ENCODE measurements at places on chromosomes 7 and 10. TPM values are rescaled to one million over a fixed set of nuclear protein-coding genes. Genes with fewer than 3 reads are reported as not detected.
A peak's percentile ranks its signal among the peaks of the same experiment; 100 is the strongest.

GRCh38 chr7:30652132-30652531, 30.1 kb downstream of the CRHR2 start:
- H3K36me3 ChIP-seq = no peaks in the 10 kb centered on the region
- no peak overlapping the region for H3K27ac ChIP-seq
- H3K4me1 ChIP-seq = no peaks in the 10 kb centered on the region
- H3K4me3 ChIP-seq = no peak overlapping the region

DNA sequence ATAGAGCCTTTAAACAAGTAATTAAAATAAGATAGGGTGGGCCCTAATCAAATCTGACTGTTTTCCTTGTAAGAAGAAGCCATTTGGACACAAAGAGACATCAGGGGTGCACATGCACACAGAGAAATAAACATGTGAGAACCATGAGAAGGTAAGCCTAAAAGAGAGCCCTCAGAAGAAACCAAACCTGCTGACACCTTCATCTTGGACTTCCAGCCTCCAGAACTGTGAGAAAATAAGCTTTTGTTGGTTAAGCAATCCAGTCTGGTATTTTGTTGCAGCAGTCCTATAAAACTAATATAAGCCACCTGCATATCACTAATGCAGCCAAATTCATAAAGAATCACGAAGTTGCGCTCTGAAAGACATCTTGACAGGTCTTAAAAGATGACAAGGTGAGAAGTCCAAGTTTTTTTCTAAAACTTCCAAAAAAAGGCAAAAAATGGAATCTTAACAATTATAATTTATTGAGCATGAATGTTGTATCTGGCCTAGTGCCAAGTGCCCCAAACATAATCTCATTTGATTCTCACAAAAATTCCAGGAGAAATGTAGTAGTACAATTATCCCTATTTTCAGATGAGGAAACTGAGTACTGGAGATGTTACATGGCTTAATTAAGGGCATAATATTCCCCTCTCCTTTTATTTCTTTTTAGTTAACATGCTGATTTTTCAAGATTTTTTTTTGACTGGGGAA, 34.3 kb upstream of the FAM133B start:
- peak overlapping the region; percentile 79 for H3K27ac ChIP-seq
- no peak overlapping the region for H3K4me3 ChIP-seq
- H3K27me3 ChIP-seq = no peaks in the 10 kb centered on the region
- DNase-seq = no peak
- H3K4me1 ChIP-seq = peaks cover 71% of the 10 kb centered on the region

DNA sequence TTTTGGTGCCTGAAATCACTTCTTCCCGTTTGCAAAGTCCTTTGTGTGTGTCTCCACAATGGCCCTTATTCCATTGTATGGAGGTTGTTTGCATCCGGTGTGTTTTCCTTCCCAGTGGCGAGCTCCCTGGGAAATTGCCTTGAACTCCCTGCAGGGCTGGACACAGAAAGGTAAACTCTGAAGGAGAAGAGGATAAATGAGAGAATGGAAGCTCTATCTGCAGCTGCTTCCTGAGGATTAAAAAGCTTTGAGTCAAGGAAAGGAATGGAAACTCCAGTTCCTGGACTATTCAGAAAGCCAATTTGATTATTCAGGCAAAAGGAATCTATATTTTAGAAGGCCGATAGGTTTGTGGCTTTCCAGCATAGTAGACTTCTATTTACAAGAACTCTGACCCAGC, 4.4 kb upstream of the GRK5 start:
- H3K27ac ChIP-seq = no peak overlapping the region
- peaks cover 19% of the 10 kb centered on the region for H3K4me1 ChIP-seq
- no peak for DNase-seq
- H3K27me3 ChIP-seq = peaks cover 4% of the 10 kb centered on the region

- peaks cover 63% of the 10 kb centered on the region for H3K4me1 ChIP-seq
- H3K4me3 ChIP-seq = peak overlapping the region; percentile 91
- no peaks in the 10 kb centered on the region for H3K27me3 ChIP-seq
- H3K36me3 ChIP-seq = peaks cover 6% of the 10 kb centered on the region
Measured at GRCh38 chr7:106111655-106112117, 426 bp downstream of the SYPL1 start.

- no peak overlapping the region for H3K4me3 ChIP-seq
- peaks cover 2% of the 10 kb centered on the region for H3K4me1 ChIP-seq
- no peak for DNase-seq
- peaks cover 9% of the 10 kb centered on the region for H3K27me3 ChIP-seq
Measured at GRCh38 chr7:156034397-156034796, 222.1 kb upstream of the SHH start.

GRCh38 chr7:158284121-158284520, 303.5 kb downstream of the PTPRN2 start:
- H3K4me3 ChIP-seq = no peak overlapping the region
- no peak for DNase-seq
- no peak overlapping the region for H3K27ac ChIP-seq

DNA sequence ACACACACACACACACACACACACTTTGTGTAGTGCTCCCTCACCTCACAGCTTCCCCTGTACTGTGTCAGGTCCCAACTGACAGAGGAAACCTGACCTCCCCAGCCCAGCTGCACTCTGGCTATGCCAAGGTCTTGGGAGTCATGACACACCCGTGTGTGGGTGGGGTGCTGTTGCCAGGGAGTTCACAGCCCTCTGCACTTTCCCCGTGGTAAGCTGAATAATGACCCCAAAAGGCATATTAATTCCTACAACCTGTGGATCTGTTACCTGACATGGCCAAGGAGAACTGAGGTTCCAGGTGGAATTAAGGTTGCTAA, 8.9 kb upstream of the NANOS1 start:
- H3K4me3 ChIP-seq = no peak overlapping the region
- H3K27me3 ChIP-seq = no peaks in the 10 kb centered on the region
- no peaks in the 10 kb centered on the region for H3K4me1 ChIP-seq
- H3K36me3 ChIP-seq = no peaks in the 10 kb centered on the region
- no peak overlapping the region for H3K27ac ChIP-seq

DNA sequence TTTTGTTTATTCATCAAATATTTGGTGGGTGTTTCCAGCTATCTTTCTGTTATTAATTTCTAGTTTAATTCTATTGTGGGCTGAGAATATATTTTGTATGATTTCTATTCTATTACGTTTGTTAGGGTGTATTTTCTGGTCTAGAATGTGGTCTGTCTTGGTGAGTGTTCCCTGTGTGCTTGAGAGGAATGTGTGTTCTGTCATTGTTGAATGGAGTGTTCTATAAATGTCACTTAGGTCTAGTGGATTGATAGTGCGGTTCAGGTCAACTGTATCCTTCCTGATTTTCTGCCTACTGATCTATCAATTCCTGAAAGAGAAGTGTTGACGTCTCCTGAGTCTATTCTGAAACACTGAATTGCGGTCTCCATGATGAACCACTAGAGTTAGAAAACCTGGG, 8.5 kb downstream of the HTRA1 start:
- no peak overlapping the region for H3K4me3 ChIP-seq
- no peaks in the 10 kb centered on the region for H3K36me3 ChIP-seq
- no peak overlapping the region for H3K27ac ChIP-seq
- no peak for DNase-seq
- H3K4me1 ChIP-seq = peaks cover 14% of the 10 kb centered on the region

GRCh38 chr7:32616625-32617024, 121.3 kb downstream of the AVL9 start:
- no peak overlapping the region for H3K27ac ChIP-seq
- no peaks in the 10 kb centered on the region for H3K27me3 ChIP-seq
- H3K4me3 ChIP-seq = no peak overlapping the region
- DNase-seq = no peak
- no peaks in the 10 kb centered on the region for H3K36me3 ChIP-seq

DNA sequence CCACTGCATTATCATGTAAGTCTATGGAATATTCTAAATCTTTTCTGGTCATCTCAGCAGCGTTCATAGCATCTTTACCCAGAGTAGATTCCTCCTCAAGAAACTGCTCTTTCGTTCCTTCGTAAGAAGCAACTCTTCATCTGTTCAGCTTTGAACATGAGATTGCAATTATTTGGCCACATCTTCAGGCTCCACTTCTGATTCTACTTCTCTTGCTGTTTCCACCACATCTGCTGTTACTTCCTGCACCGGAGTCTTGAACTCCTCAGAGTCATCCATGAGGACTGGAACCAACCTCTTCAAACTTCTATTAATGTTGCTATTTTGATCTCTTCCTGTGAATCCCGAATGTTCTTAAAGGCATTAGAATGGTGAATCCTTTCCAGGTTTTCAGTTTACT, 12.7 kb downstream of the CHST12 start:
- no peak for DNase-seq
- peaks cover 1% of the 10 kb centered on the region for H3K36me3 ChIP-seq
- peaks cover 29% of the 10 kb centered on the region for H3K4me1 ChIP-seq
- H3K27me3 ChIP-seq = no peaks in the 10 kb centered on the region

- no peaks in the 10 kb centered on the region for H3K36me3 ChIP-seq
- H3K4me3 ChIP-seq = no peak overlapping the region
- no peak overlapping the region for H3K27ac ChIP-seq
- H3K27me3 ChIP-seq = peaks cover 20% of the 10 kb centered on the region
- peaks cover 3% of the 10 kb centered on the region for H3K4me1 ChIP-seq
Measured at GRCh38 chr10:120426306-120426705, 30.7 kb upstream of the PLPP4 start.

DNA sequence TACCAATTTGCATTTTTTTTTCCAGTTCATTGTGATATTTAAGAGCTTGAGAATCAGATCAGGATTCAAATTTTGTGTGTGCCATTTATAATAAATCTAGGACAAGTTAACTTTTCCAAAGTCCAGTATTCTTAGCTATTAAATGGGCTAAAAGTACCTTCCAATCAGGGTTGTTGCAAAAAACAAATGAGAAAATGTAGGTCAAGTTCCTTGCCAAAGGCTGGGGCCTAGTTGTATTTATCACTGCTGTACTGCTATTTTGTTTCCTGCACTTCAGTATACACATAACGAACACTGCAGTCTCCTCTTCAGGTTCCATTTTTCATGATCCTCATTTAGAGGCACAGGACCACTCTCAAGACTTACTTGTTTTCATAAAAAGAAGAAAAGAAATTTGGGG, 7.4 kb upstream of the VPS41 start:
- no peak overlapping the region for H3K4me3 ChIP-seq
- no peaks in the 10 kb centered on the region for H3K4me1 ChIP-seq
- no peak overlapping the region for H3K27ac ChIP-seq

- DNase-seq = no peak
- H3K4me3 ChIP-seq = no peak overlapping the region
- H3K27me3 ChIP-seq = no peaks in the 10 kb centered on the region
- H3K27ac ChIP-seq = no peak overlapping the region
Measured at GRCh38 chr10:17687117-17687831, 43.3 kb downstream of the STAM start.

DNA sequence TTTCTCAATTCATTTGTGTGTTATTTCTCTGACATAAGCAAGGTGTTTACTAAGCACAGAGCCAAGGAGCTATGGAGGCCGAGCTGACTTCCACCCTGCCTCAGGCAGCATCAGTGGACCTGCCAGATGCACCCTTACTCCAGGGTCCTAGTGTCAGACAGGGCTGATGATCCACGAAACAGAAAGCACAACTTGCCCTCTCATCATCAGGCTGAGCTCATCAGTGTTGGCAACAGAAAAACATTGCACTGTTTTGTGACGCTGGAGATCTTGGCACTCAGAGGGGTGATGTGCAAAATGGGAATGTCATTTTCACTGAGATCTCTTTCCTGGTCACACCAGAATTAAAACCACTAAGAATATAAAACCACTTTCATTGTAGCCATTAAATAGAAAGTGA, 201.8 kb downstream of the GLI3 start:
- H3K36me3 ChIP-seq = no peaks in the 10 kb centered on the region
- H3K27me3 ChIP-seq = no peaks in the 10 kb centered on the region
- no peaks in the 10 kb centered on the region for H3K4me1 ChIP-seq
- no peak for DNase-seq
- no peak overlapping the region for H3K4me3 ChIP-seq
- H3K27ac ChIP-seq = no peak overlapping the region

- H3K4me1 ChIP-seq = peaks cover 4% of the 10 kb centered on the region
- DNase-seq = no peak
- no peaks in the 10 kb centered on the region for H3K36me3 ChIP-seq
- H3K27me3 ChIP-seq = peaks cover 19% of the 10 kb centered on the region
Measured at GRCh38 chr7:116284390-116284789, 74.1 kb downstream of the TES start.

DNA sequence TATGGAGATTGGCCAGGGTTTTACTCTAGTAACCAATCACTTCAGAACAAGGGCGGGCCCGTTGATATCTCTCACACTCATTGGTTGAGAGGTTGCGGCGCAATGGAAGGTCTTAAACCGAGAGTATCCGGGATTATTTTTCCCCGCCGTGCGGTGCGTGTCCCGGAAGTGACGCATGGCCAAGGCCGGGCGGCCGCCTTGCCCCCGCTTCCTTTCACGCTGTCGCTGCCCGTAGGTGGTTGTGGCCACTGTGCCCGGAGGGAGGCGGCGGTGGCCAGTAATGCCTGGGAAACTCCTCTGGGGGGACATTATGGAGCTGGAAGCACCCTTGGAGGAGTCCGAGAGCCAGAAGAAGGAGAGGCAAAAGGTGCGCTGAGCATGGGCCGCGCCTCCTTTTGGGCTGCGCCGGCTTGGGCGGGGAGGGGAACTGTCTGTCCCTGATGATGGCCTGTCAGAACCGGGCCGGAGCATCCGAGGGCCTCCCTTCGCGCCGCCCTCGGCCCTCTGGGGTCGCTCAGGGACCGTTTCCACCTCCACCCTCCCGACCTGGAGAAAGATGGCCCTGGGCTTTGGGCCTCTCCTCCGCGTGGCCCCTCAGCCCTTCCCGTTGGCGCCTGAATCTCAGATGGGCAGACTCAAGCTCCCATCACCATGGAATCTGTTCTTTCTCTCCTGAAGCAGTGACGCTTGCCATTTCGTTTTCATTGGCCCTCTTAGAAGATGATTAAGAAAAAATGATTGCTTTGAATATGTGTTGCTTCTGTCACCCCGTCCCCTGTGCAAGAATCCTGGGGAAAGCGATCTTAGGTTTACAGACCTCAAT, at the start of gene DDX50:
Gene DDX50 (plus strand): TSS at position 211 of the 823 bp plus-strand sequence. CDS start 70 bp downstream, at position 281.
- peak; percentile 95 for DNase-seq
- H3K4me1 ChIP-seq = peaks cover 40% of the 10 kb centered on the region
- H3K36me3 ChIP-seq = peaks cover 29% of the 10 kb centered on the region
- H3K27ac ChIP-seq = peak within 1 kb of the TSS; percentile 99

- peak overlapping the region; percentile 89 for H3K27ac ChIP-seq
- H3K4me3 ChIP-seq = peak overlapping the region; percentile 67
Measured at GRCh38 chr10:69086001-69086509, 1.8 kb upstream of the SRGN start.

- peaks cover 98% of the 10 kb centered on the region for H3K27me3 ChIP-seq
- peaks cover 44% of the 10 kb centered on the region for H3K4me1 ChIP-seq
- H3K36me3 ChIP-seq = peaks cover 1% of the 10 kb centered on the region
- H3K4me3 ChIP-seq = no peak overlapping the region
- DNase-seq = no peak
- no peak overlapping the region for H3K27ac ChIP-seq
Measured at GRCh38 chr10:8037941-8038894, 16.3 kb upstream of the GATA3 start.

The ZNF727 gene
- total RNA-seq = 0.58 TPM

The STAMBPL1 gene
- 27.8 TPM for total RNA-seq

The LEP gene
- total RNA-seq = not detected

The RPA3 gene
- total RNA-seq = 174 TPM

The DPYSL4 gene
- 19.9 TPM for total RNA-seq

The CALML3 gene
- total RNA-seq = not detected

The ZNF488 gene
- 0.50 TPM for total RNA-seq

The PEX1 gene
- 16.7 TPM for total RNA-seq

The HTR5A gene
- total RNA-seq = not detected

The CYP2C8 gene
- 0.12 TPM for total RNA-seq

The MMP21 gene
- not detected for total RNA-seq
